ENCODE measurements at places on chromosomes 13 and 19. TPM values are rescaled to one million over a fixed set of nuclear protein-coding genes. Genes with fewer than 3 reads are reported as not detected.

DNA sequence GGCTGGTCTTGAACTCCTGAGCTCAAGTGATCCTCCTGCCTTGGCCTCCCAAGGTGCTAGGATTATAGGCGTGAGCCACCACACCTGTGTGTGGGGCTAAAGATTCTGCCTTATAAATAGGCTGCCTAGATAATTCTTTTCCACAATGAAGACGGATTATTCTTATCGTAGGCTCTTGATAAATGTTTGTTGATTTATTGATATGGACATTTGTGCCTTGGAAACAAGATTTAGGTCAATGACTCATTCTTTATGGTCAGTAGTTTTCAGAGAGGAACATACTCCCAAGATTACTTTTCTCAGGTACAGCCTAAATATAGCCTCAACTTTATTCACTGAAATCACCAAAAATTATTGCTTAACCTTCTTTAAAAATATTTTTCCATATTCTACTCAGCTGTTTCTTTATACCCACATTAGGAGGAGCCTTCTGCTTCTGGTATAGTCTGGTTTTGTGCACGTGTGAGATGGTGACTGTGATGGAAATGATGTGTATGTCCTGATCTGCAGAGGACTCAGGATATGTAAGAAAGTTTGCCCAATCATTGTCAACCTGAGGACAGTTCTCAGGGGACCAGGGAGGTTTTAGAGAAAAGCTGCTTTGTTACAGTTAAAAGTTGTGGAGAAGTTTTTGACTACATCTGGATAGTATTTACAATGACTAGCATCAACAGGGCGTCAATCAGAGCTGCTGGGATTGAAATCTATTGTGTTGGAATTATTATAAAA is 208.9 kb downstream of the DNAJC15 start:
- peak; percentile 54 for DNase-seq

DNA sequence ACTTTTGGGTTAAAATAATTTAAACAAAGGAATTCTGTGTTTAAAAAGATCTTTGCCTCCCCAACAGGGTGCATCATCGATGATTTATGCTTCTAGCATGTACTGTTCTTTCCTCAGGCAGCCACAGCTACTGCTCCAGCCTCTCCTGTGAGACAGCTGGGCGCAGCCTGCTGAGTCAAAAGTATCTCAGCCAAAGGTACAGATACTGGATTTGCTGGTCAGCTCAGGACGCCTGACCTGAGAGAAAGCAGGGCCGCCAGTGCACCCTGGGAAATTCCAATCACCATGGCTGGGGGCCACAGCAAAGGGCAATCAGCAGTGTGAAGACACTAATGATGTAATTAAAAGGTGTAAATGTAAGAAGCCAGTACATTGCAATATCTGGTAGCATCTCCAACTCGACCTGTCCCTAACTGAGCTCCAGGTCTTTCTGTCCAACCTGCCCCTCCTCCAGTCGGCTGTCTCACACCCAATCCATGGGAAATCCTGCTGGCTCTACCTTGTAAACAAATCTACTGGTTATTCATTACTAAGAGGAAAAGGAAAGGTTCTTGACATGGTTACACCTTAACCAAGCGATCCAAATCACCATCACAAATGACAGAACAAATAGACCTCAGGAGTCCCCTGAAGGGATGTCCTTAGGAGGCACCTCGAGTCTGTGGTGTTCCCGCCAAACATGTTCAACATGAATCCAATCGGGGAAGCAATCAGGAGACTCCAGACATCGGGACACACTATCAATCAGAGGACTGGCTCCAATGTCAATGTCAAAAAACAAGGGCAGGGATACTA is 7.3 kb downstream of the OPA3 start:
- DNase-seq = peak; percentile 89

GRCh38 chr13:72763411-72763810 is 18.3 kb downstream of the DIS3 start:
- peak; percentile 52 for DNase-seq

CEACAM19 gene
- 2.5 TPM for total RNA-seq

- no peak for DNase-seq
Observed at GRCh38 chr13:94968040-94968756, 255.9 kb upstream of the SOX21 start.

- DNase-seq = no peak
Observed at GRCh38 chr13:90498096-90498495, 849.4 kb upstream of the MIR17HG start.

DNA sequence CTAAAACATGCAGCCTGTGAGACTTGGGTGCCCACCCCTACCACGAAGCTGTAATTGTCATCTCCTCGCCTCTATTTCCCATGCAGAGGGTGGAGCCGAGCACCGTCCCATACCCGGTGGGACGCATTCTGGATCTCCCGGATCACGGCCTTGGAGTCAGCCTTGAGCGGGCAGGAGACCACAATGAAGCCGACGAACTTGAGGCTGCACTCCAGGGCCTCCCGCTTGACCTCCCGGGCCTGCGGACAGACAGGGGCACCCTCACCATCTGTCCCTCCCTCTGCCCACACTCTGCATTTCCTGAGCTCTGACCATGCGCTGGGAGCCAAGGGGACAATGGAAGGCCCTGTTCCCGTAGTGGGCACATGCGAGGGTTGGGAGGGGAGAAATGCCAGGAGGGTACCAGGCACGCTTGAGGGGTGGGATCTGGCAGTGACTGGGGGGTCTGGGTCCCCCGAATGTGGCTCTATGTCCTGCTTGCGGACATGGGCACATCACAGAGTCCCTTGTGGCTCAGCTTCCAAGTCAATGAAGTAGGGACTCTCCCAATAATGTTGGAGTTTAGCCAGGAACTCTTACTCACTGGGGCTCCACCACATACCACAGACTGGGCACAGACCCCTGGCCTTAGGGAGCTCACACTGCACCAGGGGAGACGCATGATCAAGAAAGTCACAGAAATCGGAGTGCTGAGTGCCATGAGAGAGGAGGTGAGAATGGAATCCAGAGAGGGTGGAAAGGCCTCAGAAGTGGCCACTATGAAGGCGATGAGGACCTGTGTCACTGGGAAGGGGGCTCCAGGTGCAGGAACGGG is 9.2 kb upstream of the GMIP start:
- peak; percentile 26 for DNase-seq

DNA sequence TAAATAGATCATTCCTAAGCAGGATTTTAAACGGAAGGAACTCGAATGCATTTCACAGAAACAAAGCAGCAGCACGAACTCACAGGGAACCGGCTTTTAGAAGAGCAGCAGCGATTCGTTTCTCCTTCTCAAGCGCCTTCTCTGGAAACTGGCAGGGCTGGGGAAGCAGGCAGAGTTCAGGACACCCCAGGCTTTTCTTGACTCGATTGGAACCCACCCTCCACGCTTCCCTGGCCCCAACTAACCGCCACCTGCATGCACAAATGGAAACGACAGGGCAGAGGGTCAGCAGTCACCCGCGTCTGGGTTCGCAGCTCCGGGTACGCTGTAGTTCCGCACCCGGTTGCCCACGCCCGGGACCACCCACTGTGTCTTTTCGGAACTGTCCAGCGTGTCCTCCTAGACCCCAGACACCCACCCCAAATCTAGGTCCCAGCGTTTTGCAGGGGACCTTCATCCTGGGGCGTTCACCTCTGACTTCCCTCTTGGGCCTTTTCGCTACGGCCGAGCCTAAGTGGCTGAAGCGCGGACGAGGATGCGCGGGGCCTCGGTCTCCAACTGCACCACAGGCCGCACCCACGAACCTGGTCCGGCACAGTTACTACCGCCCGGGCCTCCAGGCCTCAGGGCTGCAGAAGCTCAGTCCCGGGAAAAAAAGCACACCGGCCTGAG is 500 bp downstream of the ZFP30 start:
- DNase-seq = peak; percentile 35

- no peak for DNase-seq
Observed at GRCh38 chr13:93304868-93305613, 78.4 kb downstream of the GPC6 start.

DNA sequence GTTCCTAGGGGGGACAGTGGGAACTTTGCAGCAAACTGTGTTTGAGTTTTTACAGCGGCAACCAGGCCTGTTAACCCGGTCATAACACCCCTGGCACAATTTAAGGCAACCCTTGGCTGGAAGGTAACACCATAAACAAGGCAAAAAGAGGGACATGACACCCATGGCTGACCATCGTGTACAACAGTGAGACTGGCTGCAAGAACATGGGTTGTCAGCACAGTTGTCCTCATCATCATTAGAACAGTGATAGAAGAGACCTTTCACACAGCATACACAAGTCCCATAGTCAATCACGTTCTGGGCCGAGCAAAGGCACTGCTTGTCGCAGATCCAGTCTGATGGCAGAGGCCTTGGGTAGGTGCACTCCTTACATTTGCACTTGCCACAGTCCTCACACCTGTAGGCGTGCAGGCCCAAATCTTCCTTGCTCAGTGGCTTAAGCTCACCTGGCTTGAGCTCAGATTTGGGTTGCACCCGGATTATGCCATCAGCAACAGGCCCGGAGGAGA is 4.1 kb downstream of the SPRY2 start:
- DNase-seq = peak; percentile 48

- DNase-seq = peak; percentile 95
Observed at GRCh38 chr19:37466798-37467607, at the start of gene ZNF569. ZNF569 (minus strand) TSS chr19:37467444; CDS start chr19:37444921, 22,523 bp downstream.

DNA sequence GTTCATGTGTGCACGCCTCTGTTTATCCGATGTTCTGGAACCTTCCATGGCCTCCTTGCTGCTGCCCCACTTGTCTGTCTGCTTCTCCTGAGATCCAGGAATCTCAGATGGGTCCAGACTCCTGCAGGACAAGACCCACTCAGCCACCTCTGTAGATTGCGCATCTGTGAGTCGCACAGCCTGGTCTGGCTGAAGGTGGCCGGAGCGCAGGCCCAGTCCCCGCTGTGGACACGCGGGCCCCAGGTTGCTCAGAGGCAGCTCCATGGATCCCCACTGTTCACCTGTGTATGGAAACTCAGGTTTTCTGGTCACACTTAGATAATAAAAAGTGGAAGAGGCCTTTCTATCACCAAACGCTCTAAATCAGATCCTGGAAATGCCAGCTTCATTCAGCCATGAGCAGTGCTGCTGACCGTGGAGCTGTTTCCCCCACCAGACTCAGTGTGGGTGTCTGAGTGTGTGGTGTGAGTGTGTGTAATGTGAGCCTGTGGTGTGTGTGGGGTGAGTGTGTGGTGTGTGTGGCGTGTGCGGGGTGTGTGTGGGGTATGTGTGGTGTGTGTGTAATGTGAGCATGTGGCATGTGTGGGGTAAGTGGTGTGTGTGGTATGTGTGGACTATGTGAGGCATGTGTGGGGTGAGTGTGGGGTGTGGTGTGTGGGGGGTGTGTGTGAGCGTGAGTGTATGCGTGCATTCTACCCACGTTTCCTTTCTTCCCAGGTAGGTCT is 59.5 kb downstream of the MCF2L start:
- no peak for DNase-seq

DNA sequence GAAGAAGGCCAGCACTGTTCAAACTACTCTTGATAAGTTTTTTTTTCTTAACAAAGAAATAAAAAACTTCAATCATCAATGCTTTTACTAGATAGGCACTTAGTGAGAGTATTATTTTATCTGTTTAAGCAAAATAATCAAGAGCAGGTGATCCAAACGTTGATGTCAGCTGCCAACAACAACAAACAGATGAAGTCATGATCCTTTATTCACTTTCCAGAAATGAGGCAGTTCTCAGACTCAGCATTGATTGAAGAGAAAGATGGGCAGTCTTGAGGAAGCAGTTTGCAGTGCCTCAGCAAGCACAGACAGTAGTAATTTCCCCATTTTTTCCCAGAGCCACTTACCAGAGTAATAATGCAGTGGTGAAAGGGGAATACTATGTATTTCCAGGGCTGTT is 38.4 kb upstream of the CSNK1A1L start:
- DNase-seq = peak; percentile 64

GRCh38 chr19:17981611-17982010 is 14.7 kb downstream of the KCNN1 start:
- DNase-seq = no peak
